ENCODE measurements at places on chromosomes 1 and 21.

DNA sequence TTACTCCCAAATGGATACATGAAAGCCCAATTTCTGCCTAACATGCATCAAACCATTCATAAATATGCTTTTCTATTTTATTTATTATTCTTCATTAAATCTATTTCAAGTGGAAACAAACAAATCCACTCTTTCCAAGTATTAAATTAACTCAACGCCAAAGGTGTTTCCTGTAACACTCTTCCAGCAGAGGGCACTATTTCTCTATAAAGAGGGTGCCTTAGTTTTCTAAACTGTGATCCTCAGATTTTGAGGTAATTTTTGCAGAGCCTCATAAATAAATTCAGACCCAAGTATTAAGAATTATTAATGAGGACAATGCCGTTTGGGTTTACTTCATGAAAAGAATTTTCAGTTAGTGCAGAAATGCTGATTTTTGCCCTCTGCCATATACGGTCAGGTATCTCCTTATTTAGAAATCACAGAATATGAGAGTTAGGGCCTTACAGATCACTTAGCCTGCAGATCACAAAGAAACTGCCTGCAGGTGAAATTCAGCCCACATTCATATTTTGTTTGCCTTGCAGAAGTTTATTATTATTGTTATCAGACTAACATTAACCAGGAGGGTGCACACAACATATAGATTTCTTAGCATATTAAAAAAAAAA is 40.1 kb upstream of the MYSM1 start:
- peak; percentile 78 for DNase-seq

DNA sequence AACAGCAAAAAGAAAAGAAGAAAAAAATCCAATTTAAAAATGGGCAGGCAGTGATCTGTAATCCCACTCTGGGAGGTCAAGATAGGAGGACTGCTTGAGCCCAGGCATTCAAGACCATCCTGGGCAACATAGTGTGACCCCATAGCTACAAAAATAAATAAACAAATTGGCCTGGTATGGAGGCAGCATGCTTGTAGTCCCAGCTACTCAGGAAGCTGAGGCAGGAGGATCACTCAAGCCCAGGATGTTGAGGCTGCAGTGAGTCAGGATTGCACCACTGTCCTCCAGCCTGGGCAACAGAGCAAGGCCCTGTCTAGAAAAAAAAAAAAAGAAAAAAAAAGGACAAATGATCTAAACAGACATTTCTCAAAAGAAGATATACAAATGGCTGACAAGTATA is 99.6 kb downstream of the EIF4G3 start:
- no peak for DNase-seq

DNA sequence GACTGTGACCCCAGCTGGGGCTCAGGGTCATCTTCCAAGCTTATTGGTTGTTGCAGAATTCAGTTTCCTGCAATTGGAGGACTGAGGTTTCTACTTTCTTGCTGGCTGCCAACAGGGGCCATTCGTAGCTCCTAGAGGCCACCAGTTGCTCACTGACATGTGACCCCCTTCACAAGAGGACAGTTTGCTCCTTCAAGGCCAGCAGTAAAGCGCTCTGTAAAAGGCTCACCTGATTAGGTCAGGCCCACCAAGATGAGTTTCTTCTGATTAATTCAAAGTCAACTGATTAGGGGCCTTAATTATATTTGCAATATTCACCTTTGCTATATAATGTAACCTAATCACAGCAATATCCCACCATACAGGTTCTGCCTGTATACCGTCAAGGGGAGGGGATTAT is 68.9 kb downstream of the SLC9A1 start:
- DNase-seq: no peak

- no peak for DNase-seq
Observed at GRCh38 chr21:40846587-40847411, at the start of gene DSCAM. TSS of gene DSCAM (minus strand) at chr21:40847158. CDS start at chr21:40846661, 497 bp downstream.

- DNase-seq: no peak
Observed at GRCh38 chr1:61808321-61808720, 66.0 kb downstream of the PATJ start.

Measured in OCI-LY7 (cell line).